ENCODE measurements at places on chromosomes 5 and 9.

DNA sequence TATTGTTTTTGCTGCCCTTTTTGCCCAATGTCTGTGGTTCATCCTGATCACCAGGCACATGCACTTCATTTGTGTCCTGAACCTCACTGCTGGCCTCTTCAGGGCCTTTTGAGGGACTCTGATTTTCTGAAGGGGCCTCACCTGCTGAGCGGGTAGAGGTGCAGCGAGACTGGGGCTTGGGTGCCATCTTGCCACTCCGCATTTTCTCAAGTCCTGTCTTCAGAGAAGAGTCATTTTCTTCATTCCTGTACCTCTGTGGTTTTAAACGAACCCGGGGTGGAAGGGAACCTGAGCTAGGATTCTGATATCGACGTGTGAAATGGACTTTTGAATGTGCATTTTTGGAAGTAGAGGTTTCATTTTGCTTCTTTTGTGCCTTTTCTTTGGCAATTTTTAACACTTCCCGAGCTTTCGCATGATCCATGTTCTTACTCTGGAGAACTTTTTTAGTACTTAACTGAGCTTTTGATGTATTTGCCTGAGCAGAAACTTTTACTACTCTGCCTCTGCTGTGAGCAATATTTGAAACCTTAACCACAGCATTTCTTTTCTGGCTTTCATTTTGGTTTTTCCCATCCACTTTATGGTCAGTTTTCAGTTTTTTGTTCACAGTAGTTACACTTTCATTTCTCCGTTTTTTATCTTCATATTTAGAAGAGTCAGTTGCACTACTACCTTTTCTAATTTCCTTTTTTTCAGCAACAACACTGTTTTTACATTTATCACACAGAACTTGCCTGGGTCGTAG is 26.1 kb downstream of the PWWP2A start:
- no peak for DNase-seq

GRCh38 chr5:483011-483410 is 40.0 kb downstream of the EXOC3 start:
- DNase-seq = no peak

DNA sequence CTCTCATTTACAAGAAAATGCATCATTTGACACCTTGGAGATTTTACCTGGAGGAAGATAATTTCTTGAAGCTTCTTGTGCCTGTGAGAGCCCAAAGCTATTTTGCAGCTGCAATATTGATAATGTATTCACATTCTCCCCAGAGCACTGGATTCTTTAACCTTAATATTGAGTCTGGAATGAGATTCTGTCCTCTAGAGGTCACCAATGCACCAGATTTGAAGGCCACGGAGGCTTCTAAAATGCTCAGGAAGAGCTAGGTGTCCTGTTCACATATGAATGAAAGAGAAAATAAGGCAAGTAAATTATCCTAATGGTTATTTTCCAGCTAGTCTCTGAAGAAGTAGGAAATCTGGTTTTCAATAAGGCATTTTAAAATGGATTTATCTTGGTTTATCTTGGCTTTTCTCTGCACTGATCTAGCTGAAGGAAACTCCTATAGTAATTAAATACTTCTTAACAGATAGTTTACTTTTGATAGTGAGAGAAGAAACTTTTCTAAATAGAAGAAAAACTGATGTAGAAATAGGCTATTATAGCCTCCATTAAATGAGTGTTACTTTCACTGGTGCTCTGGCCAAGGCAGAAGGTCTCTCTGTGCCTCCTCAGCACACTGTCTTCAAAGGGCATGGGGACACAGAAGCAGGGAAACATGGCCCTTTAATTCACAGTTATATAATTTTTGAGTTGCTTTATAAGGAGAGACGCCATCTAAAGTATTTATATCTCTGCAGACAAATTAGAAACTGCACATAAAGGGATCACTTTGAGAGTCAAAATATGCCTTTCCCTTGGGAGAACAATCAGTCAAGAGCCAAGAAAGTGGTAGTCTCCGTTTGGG is 297.0 kb upstream of the ACTBL2 start:
- DNase-seq = no peak

GRCh38 chr5:37663538-37663937 is 176.3 kb downstream of the GDNF start:
- DNase-seq = no peak

GRCh38 chr5:178068293-178068692 is 45.0 kb upstream of the N4BP3 start:
- no peak for DNase-seq

DNA sequence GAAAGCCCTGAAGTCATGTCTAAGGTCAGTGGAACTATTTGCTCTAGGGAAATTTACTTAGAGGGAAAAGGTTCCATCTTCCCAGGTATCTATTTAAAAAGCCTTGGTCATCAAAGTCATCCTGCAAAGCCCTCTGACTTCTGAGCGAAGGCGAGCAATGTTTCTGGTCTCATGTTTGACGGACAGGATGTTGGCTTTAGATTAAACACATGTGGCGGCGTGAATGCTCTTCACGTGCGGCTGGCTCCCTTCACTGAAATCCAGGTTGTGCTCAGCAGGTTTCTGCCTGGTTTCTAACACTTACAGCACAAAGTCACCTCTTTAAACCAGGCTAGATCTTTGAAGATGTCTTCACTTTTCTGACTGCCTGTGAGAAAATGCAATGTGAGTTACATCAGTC is 5.7 kb upstream of the ZBTB34 start:
- no peak for DNase-seq

DNA sequence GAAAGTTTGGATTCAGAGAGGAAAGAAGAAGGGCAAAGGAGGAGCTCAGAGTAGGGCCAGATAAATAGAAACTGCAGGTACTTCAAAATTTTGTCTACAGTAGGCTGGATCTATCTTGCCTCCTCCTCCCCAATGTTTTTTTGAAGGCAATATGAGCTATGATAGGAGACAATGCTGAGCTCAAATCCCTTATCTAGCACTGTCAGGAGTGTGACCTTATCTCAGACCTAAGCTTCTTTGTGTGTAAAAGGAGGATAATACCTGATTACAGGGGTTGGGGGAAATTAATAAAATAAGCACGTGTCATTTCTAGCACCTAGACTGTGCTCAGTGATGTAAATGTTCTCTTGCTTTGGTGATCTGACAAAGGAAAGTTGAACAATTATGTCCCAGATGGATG is 137.8 kb upstream of the CD180 start:
- no peak for DNase-seq

GRCh38 chr5:137619191-137619870 is 116.6 kb downstream of the KLHL3 start:
- DNase-seq = no peak

DNA sequence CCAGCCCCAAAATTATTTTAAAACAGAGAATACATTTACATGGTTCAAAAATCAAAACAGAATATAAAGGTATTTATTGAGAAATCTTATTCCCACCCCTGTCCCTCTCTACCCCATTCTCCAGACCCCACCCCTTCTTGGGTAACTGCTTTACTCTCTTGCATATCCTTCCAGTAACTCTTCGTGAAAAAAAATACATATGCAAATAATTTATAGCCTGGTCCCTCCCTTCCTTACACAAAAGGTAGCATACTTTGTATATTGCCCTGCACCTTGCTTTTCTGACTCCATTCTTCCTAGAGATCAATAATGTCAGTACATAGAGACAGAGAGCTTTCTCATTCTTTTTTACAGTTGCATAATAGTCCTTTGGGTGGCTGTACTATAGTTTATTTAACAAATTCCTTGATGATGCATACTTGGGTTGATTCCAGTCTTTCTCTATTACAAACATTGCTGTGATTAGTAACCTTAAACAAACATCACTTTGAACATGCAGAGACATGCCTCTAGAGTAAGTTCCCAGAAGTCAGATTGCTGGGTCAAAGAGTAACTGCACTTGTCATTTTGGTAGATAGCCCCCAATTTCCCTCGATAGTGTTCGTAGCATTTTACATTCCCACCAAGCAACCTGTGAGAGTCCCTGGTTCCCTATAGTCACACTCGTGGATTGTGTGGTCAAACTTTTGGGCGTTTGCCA is 47.9 kb downstream of the STOM start:
- DNase-seq = no peak

DNA sequence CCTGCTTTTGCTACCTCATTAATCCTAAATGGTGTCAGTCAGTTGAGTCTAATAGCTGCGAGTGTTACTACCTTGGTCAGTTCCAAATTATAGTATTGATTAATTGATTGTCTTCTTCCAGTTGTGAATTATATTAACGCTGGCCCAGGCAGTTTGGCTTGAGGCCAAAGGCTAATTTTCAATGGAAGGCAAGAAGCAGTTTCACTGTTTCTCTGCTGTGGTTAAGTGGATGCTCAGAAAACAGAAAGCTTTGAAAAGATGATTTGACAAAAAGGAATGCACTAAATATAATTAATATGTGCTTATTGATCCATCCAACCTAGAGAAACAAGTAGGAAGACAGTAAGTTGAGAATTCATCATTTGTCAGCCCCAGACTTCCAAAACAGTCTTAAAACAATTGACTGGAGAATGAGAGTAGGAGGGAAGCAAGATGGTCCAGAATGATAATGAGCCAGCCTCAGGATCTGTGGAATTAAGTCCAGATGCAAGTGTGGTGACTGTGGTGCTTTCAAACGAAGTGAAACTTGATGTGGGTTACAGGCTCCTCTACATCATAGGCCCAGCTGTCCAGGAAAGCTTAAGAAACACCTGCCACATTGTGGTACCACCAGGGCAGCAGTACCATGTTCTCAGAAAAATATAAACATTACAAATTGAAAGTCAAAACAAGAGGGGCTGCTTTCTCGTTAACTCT is 1371.0 kb upstream of the DMAC1 start:
- no peak for DNase-seq

DNA sequence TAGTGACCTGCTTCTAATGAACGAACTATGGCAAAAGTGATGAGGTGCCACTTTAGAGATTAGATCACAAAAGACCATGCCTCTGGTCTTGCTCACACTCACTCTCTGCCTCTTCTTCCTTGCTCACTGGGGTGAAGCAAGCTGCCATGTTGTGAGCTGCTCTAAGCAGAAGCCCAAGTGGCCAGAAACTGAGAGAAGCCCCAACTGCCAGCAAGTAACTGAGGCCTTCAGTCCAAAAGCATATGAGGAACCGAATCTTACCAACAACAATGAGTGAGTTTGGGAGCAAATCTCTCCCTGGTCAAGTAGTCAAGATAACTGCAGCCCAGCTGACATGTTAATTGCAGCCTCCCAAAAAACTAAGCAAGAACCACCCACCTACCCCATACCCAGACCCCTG is 126.0 kb upstream of the ACO1 start:
- no peak for DNase-seq

GRCh38 chr5:112787896-112788295 is 50.2 kb downstream of the APC start:
- no peak for DNase-seq

GRCh38 chr9:123217128-123217654 is 51.2 kb downstream of the STRBP start:
- no peak for DNase-seq
